Activated CD4-positive, alpha-beta T cell treated with anti-CD3 and anti-CD28 coated beads, Interleukin-2, amount 50 U/mL, for 24 hours (primary cell): ENCODE measurements at places on chromosomes 7 and 10.

DNA sequence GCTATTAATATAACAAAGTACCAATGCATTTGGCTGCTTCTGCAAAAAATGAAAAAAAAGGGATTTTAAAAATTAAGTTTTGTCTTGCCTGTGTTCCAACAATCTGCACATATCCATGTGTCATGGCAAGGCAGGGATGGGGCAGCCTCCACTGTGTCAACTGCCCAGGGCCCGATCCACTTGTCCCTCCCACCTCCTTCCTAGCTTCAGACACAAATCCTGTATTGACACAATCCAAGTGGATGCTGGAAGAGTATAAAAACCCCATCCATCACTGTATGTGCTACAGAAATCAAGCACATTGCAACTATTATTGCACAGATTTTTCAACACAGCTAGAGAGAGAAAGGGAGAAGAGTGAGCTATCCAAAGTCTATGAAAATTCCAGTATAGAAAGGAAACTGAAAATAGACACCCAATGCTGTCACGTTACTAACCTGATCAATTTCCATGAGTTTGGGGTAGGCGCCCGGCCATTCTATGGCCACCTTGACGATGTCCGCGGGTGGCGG lies 106.4 kb downstream of the ELMO1 start:
- no peak for DNase-seq

GRCh38 chr7:10707519-10707918 lies 266.2 kb upstream of the PHF14 start:
- DNase-seq: no peak

DNA sequence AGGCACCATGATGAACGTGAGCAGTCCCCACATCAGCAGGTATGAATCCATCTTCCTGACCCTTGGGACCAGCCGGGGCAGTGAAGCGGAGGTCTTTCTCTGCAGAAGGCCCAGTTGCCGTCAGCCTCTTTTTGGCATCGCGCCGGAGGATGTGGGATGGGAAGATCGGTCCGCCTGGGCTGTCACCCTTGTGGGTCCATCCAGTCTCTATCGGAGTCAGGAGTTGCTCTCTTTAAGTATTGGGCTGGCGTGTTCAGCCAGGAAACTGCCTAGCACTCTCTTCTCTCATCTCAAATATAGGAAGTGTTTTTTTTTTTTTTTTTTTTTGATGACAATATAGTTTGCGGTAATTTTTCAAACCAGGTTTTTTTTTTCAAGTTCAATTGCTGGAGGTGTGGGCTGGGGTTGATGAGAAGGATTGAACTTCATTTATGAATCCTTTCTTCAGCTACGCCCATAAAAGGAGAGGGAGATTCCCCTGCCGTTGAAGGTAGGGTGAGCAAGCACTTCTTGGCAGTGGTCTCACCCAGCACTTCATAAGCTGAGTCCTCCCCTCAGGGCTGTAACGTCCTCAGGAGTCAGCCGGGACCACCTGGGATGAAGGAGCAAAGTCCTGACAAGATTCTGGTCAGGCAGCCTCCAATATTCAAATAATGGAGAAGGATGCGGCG lies at the start of gene IL2RA:
Gene IL2RA, minus strand, starts transcription at position 267 of the 671 bp plus-strand sequence. Its CDS starts 216 bp downstream, at position 51.
- DNase-seq: peak; percentile 67

DNA sequence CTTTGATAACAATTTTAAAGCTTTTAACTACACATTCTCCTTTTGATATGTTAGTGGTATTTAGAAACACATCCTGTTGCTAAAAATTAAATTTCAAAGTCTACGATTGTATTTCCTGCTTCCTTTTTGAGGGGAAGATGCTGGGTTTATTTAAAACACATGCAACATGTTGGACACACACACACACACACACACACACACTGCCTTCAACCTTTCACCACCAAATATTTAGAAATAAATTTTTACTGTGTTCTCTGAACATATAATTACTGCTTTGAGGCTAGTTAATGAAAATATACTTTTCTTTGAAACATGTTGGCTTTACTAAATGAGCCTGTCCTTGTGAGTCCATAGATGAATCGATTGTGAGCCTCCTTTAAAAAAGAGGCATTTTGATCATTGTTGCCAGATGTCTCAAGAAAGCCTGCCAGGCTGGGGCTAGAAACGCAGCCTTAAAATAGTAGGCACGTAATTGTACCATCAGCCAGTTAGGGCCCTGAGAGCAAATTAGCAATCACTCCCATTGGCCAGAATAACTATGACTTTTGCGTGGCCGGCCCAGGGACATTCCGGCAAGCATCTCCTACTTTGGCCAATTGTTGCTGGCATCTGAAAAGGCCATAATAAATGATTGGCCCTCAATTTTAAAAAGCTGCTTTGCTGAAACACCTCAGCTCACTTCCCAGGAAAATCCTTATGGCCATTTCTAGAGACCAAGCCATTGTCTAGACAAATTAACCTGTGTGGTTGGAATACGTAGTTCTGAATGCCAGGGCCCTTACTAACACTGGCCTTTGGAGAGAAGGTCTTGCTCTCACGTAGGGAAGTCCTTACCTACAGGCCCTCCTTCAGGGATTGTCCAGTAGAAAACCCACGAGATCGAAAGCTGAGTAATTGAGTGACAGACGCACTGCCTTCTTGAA lies 9.9 kb upstream of the TEX36 start:
- DNase-seq: no peak

GRCh38 chr7:158314394-158314793 lies 273.2 kb downstream of the PTPRN2 start:
- no peak for DNase-seq

DNA sequence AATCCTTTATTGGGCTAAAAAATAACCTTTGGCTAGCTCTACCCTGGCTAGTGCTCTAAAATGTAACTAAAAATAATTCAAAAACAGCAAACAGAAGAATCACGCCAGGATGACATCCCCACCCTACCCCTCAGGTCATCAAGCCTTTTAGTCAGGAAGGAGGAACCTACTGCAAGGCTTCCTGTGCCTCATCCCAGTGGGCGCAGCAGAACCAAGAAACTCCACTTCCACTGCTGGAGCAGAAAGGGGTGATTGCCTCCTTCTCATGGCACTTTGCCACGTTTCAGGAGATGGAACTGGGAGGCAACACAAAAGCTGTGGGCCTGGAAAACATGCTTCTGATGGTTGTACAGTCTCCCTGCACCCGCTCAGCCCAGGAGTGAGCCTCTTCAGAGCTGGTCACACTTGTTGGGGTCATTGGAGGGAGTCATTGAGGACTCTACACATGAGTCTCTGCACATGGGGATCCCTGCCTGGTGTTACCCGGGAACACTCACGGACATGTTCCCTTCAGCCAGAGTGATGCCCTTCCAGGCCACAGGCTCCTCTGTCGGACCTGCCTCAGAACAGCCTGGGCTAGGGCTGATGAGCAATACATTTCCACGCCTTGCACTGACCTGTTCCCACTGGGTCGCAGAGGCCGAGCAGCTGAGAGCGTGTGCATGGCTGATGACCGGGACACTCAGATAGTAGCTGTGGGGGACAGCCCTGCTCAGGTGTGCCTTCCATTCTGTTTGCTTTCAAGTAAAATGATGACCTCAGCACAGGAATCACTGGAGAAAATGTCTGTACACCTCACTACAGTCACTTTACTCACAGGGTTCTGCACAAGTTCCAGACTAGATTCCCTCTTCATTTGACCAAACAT lies 355.3 kb downstream of the FGFR2 start:
- no peak for DNase-seq

DNA sequence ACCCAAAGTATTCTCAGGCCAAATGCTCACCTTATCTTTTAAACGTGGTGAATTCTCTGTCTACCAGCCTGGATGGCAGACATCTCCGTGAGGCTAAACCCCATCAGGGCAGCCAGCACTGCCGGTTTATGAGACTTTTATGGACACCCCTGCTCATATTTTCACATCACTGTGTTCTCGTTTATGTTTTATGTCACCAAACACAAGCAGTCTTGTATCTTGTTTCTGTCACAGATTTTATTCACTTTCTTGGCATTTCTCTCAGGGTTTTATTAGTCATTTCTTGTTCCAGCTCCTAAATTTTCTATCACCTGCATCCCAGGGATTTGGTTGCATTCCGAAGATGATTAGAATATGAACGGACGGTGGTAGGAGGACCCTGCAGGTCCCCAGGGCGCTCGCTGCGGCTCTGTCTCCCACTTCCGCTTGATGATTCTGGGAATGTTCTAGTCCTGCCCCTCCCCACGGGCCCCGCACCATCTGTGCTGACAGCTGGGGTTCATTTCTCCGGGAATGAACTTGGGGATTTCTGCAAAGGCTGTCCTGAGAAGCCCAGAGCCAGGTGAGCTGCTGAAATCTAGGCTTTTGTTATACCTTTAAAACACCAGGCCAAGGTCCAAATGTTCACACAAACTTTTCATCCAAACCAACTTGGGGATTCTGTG lies 217.6 kb downstream of the GFRA1 start:
- no peak for DNase-seq
